ENCODE measurements at places on chromosomes 12 and 14.

DNA sequence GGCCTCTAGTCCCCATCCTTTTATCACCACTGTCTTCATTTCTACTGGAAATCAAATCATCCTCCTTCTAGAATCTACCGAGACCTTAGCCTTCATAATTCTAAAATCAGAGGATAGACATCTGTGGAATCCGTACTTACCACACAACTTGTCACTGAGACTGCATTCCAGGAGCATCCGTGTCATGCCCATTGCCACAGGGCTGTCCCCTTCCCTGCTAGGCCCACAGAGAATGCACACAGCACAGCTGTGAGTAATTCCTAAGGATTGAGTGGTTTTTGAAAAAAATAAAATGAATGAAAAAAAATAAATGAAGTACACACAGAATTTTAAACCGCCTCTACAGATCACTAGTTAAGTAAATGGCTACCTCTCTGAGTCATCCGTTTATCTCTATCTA lies 21.0 kb upstream of the MAGOHB start:
- DNase-seq, result no peak

DNA sequence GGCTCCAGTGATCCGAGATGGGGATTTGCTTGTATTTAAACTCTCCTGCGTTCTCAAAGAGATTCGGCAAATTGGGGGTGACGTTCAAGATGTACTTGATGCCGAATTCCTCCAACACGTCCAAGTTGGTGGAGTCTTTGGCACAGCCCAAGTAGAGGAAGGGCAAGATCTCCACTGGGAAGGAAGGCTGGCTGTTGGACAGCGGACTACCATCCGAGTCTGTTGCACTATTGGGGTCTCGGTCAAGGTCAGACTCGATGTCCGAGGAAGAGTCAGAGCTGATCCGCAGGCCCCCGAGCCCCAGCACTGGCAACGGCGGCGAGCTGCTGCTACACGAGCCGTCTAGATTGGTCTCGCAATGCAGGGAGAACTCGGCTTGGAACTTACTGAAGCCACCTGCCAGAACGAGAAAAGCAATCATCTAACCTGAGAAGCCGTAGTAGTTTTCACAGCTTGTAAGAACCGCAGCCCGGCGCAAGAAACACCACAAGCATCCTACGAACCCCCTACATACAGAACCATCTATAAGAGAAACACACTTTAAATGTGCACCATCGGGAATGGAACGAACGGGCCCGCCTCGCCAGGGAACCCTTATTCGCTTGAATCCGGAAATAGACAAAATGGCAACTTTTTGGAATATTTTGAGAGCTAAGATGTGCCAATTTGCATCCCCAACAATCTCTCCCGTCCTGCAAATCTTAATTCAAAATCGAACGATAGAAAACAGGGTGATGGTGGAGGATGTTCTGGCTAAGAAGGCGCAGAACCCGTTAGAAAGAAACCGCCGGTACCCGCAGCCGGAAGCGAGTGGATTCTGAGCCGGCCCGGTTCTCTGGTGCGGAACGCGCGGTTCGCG lies 1.4 kb downstream of the DUSP6 start:
- no peak for DNase-seq

DNA sequence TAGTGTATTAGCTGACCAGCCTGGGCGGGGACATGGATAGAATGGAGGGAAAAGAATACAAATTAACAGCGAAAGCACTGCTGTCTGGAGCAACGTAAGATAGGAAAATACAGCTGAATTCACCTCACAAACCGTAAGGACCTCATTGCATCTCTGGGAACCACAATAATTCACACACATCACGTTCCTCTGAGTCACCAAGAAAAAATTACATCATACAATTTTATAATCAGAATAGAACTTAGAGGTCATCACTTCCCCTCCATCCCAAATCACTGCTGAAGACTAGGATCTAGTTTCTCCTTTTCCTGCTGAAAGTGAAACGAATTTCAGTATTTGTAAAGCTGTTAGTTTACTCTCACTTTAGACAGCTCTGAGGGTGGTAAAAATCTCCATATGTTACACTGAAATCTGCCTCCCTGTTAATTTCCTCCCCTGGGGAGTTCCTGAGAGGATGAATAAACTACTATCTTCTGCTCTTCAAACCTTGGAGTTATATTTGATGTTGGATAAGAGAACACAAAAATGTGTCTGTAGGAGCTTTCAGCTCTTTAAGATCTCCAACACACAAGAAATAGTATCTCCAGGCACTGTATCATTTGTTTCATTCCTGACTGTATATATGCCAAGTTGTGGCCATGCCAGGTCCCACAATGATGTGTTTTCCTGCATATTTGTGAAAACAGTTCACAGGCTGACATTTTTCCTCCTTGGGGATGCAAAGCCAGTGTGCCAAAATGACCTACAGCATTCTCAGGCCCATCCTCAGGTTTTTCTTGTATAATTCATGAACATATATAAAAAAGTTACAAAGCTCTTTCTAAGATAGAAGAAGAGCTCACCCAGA lies 63.8 kb upstream of the SSTR1 start:
- no peak for DNase-seq

DNA sequence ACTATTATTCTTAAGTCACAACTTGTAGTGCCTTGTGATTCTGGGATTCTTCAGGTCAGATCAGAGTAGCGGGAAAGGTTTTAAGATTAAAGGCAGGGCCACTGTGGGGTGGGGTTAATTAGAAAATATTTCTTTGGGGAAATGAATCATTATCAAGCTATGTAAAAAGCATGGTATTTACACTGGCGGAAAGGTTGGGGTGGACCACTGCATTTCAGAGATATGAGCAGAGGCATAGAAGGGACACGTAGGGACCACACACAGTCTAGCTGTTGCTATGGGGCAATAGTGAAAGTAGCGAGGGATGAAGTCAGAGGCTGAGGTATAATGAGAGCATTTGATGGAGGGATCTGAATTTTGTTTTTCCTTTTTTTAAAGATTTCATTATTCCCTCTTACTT lies 31.7 kb upstream of the KCNH3 start:
- DNase-seq, result no peak

DNA sequence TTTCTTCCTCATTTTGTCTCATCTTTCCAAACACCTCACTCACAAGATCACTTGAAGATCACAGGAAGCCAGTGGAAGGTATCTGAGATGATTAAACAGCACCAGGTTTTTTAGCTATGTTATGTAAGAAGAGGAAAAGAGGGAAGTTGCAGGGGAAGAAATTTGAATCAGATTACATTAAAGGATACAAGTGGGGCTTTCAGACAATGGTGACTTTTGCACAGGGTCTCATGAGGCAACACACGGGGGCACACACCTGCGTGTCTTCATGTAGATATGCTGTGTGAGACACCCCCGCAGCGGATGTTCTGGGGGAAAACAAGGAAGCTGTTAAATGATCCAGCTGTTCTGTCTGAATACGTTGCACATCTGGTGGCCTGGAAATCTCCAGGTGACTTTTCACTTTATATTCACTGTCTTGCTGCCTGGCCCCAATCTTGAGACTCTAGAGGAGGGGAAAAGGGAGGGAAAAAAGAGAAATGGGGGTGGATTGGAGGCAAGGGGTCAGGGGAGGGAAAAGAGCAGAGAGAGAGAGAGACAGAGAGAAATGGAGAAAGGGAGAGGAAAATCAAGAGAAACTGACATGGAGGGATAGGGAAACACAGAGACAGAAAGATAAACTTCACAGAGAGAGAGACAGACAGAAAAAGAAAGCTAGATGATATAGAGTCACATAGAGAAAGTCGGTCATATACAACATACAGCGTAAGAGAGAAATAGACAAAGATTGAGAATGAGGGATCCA lies 36.3 kb upstream of the PPP1CC start:
- DNase-seq, result no peak

GRCh38 chr14:55610713-55611370 lies 30.8 kb downstream of the KTN1 start:
- DNase-seq, result no peak

DNA sequence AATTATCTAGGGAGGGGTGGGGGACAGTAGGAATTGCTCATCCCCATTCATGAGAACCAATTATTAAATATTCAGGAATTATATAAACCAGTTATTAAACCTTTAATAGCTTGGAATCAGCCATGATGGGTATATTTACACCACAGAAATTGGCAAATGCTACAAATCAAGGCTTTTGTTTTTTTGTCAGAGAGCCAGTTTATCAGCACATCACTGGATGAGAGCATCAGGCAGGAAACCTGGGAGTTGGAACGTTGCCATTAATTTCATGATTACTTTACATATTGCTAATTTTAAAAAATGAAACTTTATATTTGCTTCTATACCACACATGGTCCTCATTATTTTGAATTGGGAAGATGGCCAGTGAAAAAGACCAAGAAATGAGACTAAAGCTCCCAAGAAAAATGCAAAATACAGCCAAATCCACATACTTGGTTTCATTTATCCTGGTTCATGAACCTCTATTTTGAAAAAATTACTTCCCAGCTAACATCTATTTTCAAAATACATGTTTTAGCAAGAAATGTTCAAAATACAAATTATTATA lies 48.4 kb downstream of the ATL1 start:
- no peak for DNase-seq

DNA sequence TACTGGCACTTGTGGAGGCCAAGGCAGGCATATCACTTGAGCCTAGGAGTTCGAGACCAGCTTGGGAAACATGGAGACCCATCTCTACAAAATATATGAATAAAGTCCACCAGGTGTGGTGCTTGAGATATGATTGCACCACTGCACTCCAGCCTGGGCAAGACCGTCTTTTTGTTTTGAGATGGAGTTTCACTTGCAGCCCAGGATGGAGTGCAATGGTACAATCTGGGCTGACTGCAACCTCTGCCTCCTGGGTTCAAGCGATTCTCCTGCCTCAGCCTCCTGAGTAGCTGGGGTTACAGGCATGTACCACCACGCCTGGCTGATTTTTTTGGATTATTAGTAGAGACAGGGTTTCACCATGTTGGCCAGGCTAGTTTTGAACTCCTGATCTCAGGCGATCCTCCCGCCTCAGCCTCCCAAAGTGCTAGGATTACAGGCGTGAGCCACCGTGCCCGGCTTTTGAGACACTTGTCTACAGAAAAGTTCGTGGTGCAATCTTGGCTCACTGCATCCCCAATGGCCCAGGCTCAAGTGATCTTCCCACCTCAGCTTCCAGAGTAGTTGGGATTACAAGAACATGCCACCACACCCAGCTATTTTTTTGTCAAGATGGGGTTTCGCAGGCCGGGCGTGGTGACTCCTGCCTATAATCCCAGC lies 16.3 kb upstream of the ATP5F1B start:
- DNase-seq, result no peak

DNA sequence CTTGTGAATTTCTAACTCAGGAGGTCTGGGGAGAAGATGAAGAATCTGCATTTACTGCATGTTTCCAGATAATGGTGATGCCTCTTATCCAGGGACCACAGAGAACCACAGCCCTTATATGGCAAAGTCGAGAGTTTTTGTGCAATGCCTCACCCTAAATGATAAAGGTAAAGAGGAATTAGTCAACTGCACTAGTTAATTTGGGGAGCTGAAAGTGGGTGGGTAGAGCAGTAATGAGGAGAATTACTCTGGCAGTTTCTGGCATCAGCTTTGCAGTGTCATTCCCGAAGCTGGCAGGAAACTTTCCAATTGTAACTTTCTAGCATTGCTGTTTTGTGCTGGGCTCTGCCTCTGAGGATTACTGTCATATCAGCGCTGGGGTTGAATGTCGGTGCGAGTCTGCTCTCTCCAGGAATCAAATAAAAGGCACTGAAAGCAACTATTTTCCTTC lies 10.3 kb downstream of the EGLN3 start:
- no peak for DNase-seq

DNA sequence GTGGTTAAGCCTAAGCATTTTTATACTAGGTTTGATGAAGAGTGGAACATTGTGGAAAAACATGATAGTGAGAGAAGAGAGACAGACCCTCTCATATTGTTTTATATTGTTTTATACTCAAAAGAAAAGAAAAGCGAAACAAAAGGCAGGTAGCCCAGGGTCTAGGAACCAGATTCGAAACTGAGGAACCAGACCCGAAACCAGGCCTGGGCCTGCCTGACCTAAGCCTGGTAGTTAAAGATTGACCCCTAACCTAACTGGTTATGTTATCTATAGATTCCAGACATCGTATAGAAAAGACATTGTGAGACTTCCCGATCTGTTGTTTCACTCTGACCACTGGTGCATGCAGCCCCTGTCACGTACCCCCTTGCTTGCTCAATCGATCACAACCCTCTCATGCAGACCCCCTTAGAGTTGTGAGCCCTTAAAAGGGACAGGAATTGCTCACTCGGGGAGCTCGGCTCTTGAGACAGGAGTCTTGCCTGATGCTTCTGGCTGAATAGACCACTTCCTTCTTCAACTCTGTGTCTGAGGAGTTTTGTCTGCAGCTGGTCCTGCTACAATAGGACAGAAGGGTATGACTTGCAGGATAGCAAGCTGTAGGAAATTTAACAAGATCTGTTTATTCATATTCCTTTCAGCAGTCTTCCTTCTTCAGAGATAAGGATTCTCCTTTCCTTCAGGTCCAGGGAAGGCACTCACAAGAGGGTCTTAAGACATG lies 147.1 kb upstream of the PLEKHA5 start:
- DNase-seq, result no peak

All from esophagus squamous epithelium (tissue), 5 donors.